ENCODE measurements at places on chromosomes 3 and 15. TPM values are rescaled to one million over a fixed set of nuclear protein-coding genes. Genes with fewer than 3 reads are reported as not detected.

Gene ABI3BP
- polyA plus RNA-seq = 0.07 TPM

Gene HEG1
- 0.95 TPM for polyA plus RNA-seq

Gene CHRFAM7A
- polyA plus RNA-seq = 3.4 TPM

Gene SLC9C1
- polyA plus RNA-seq = not detected

DNA sequence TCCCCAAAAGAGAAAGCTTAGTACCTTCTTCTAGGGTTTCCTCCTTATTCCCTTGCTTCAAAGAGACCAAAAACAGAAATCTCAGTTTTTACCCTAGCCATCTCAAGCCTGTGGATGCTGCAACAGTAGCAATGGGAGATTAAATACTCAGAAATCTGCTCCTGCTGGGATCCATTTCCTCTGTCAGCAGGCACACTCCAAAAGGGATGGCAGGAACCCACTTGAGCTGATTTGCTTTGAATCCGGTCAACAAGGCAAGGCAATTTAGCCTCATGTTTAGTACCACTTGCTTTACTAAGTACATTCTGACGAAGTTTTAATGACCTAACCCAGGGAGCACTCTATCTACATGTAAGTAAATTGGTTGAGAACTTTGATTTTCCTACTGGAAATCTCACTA lies 590.0 kb upstream of the ADAMTS9 start:
- DNase-seq = no peak

Data from CD4-positive, CD25-positive, alpha-beta regulatory T cell (primary cell).